ENCODE measurements at places on chromosomes 12 and 14.

DNA sequence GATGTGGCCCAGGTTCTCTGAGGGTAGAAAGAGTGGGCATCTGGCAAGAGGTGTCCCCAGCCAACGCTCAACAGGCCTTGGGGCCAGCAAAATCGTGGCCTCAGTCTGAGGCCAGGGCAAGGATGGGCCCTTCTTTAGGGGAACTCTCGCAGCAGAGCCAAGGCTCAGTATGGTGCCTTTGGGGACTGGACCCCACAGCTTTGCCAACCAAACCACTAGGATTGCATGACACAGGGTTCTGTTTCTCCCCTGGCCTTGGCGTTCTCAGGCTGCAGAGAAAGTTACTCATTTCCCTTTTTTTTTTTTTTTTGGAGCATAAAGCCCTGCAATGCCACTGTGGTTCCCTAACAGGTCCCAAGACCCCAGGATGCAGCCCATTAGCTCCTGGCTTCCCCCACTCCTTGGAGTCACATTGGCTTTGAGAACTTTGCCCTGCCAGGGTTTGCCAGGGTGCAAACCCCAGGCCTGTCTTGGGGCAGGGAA lies 100.6 kb downstream of the LGMN start:
- DNase-seq, result no peak
- peak overlapping the region; percentile 89 for H3K27ac ChIP-seq
- no peak overlapping the region for H3K4me3 ChIP-seq
- no peaks in the 10 kb centered on the region for H3K27me3 ChIP-seq
- H3K36me3 ChIP-seq, result no peaks in the 10 kb centered on the region
- peaks cover 8% of the 10 kb centered on the region for H3K4me1 ChIP-seq

- H3K4me3 ChIP-seq, result no peak overlapping the region
- no peak for DNase-seq
- no peak overlapping the region for H3K27ac ChIP-seq
- no peaks in the 10 kb centered on the region for H3K4me1 ChIP-seq
- no peaks in the 10 kb centered on the region for H3K27me3 ChIP-seq
- no peaks in the 10 kb centered on the region for H3K36me3 ChIP-seq
Observed at GRCh38 chr12:68501226-68501625, 109.5 kb upstream of the RAP1B start.

GRCh38 chr12:89861086-89861485 lies 152.4 kb upstream of the ATP2B1 start:
- no peak overlapping the region for H3K27ac ChIP-seq
- H3K4me3 ChIP-seq, result no peak overlapping the region
- no peaks in the 10 kb centered on the region for H3K4me1 ChIP-seq
- no peaks in the 10 kb centered on the region for H3K36me3 ChIP-seq

GRCh38 chr12:63862969-63863230 lies 18.4 kb downstream of the SRGAP1 start:
- H3K27ac ChIP-seq, result peak overlapping the region; percentile 78
- H3K27me3 ChIP-seq, result no peaks in the 10 kb centered on the region
- H3K4me1 ChIP-seq, result peaks cover 17% of the 10 kb centered on the region
- H3K36me3 ChIP-seq, result no peaks in the 10 kb centered on the region
- no peak overlapping the region for H3K4me3 ChIP-seq

- H3K36me3 ChIP-seq, result no peaks in the 10 kb centered on the region
- no peak overlapping the region for H3K27ac ChIP-seq
- peaks cover 18% of the 10 kb centered on the region for H3K27me3 ChIP-seq
- no peak overlapping the region for H3K4me3 ChIP-seq
Observed at GRCh38 chr14:92223025-92223424, 99.9 kb upstream of the SLC24A4 start.

DNA sequence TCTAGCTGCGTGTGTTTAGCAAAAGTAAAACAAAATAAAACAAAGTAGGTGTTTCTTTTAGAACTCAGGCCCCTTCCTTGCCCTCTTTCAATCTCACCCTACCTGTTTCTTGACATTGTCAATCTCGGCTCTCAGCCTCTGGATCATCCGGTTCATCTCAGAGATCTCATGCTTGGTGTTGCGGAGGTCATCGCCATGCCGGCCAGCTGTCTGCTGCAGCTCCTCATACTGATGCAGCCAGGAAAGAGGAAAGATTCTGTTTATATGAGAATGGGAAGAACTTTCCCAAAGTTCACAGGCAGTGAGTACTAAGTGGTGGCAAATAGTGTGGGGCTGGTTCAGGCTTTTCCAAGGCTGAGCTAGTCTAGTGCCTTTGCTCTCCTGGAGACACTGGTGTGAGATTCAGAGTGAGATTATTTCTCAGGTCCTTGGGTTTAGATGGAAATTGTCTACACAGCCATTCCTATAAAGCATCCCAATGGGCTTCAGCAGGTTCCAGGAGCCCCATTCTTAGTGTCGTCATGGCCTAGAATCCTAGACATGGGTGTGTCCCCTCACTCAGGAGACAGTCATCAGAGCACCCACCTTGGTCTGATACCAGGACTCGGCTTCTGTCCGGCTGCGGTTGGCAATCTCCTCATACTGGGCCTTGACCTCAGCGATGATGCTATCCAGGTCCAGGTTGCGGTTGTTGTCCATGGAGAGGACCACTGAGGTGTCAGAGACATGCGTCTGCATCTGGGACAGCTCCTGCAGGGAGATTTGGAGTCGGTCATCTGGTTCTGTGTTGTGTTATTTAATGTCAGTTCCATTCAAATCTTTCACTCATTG lies 3.0 kb downstream of the KRT5 start:
- H3K4me1 ChIP-seq, result peaks cover 10% of the 10 kb centered on the region
- no peaks in the 10 kb centered on the region for H3K36me3 ChIP-seq
- H3K27ac ChIP-seq, result no peak overlapping the region

GRCh38 chr14:50397390-50398188 lies 908 bp upstream of the CDKL1 start:
- H3K4me1 ChIP-seq, result peaks cover 20% of the 10 kb centered on the region
- H3K36me3 ChIP-seq, result no peaks in the 10 kb centered on the region
- no peaks in the 10 kb centered on the region for H3K27me3 ChIP-seq

GRCh38 chr12:105911966-105912365 lies 226.8 kb downstream of the NUAK1 start:
- no peaks in the 10 kb centered on the region for H3K36me3 ChIP-seq
- H3K4me3 ChIP-seq, result no peak overlapping the region
- no peak overlapping the region for H3K27ac ChIP-seq
- DNase-seq, result no peak
- no peaks in the 10 kb centered on the region for H3K27me3 ChIP-seq

- H3K36me3 ChIP-seq, result no peaks in the 10 kb centered on the region
- peaks cover 25% of the 10 kb centered on the region for H3K4me1 ChIP-seq
- no peak for DNase-seq
- no peak overlapping the region for H3K4me3 ChIP-seq
Observed at GRCh38 chr12:92065639-92066038, 80.0 kb downstream of the BTG1 start.

GRCh38 chr12:95763809-95764253 lies 26.7 kb downstream of the NTN4 start:
- no peaks in the 10 kb centered on the region for H3K27me3 ChIP-seq
- H3K27ac ChIP-seq, result peak overlapping the region; percentile 61
- no peak overlapping the region for H3K4me3 ChIP-seq
- H3K4me1 ChIP-seq, result peaks cover 17% of the 10 kb centered on the region

- no peak overlapping the region for H3K27ac ChIP-seq
- no peaks in the 10 kb centered on the region for H3K4me1 ChIP-seq
- no peaks in the 10 kb centered on the region for H3K27me3 ChIP-seq
- H3K4me3 ChIP-seq, result no peak overlapping the region
Observed at GRCh38 chr12:54829511-54829910, 24.8 kb upstream of the MUCL1 start.

GRCh38 chr14:89576960-89577359 lies 159.9 kb upstream of the FOXN3 start:
- no peak overlapping the region for H3K27ac ChIP-seq
- no peak for DNase-seq
- H3K36me3 ChIP-seq, result no peaks in the 10 kb centered on the region
- H3K4me3 ChIP-seq, result no peak overlapping the region

- peak; percentile 38 for DNase-seq
- H3K36me3 ChIP-seq, result no peaks in the 10 kb centered on the region
- H3K4me1 ChIP-seq, result no peaks in the 10 kb centered on the region
- no peak overlapping the region for H3K4me3 ChIP-seq
Observed at GRCh38 chr12:98319716-98320425, 195.5 kb upstream of the TMPO start.

DNA sequence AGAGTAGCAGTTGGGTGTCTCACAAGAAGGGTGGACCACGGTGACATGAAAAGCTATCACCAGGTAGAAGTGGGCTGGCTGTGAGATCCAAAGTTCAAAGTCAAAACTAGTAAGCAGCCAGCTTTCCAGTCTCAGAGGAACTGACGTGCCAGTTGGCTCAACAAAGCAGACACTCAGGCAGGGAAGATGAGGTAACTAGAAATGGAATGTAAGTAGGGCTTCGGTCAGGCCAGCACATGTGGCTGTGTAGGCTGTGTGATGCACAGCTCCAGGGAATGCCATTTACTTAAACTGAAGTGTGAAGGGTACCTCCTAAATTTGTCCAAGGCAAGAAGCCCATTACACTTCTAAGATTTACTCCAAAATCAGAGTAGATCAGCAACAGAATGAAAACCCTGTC lies 43.6 kb downstream of the PTPRR start:
- no peaks in the 10 kb centered on the region for H3K36me3 ChIP-seq
- H3K4me1 ChIP-seq, result no peaks in the 10 kb centered on the region
- H3K27me3 ChIP-seq, result no peaks in the 10 kb centered on the region
- no peak overlapping the region for H3K27ac ChIP-seq

DNA sequence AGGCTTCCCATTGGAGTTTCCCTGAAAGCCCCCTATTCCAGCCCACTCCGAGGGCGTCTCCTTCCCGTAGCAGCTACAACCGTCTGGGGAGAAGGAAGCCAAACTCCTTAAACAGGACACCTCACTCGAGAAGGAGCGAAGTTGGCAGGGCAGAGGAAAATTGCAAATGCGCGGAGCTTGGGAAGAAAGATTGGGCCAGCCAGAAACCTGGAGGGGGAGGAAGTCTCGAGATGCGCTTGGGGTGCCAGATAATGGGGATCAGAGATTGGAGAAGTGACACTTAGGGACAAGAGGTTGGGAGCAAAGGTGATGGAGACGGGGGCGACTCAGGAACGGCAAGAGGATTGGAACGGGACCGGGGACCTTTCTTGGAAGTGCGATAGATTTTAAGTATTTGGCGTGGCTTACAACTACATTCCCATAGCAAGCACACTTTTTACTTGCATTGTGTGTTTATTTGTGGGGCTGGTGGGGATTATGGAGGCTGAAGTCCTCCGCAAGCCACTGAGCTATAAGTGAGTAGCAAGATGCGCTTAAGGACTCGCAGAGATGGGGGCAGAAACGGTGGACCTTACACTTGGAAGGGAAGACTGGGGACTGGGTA lies 926 bp downstream of the HRK start:
- H3K27ac ChIP-seq, result no peak overlapping the region
- peaks cover 85% of the 10 kb centered on the region for H3K27me3 ChIP-seq
- no peaks in the 10 kb centered on the region for H3K36me3 ChIP-seq
- DNase-seq, result no peak
- H3K4me1 ChIP-seq, result peaks cover 28% of the 10 kb centered on the region

GRCh38 chr12:122421821-122422729 lies at the start of gene CLIP1:
CLIP1 (minus strand) TSS chr12:122422669; CDS start chr12:122380452, 42,217 bp downstream.
- peak; percentile 89 for DNase-seq
- peak within 1 kb of the TSS; percentile 99 for H3K4me3 ChIP-seq
- peak within 1 kb of the TSS; percentile 99 for H3K27ac ChIP-seq
- H3K4me1 ChIP-seq, result peaks cover 25% of the 10 kb centered on the region
- no peaks in the 10 kb centered on the region for H3K27me3 ChIP-seq

- no peaks in the 10 kb centered on the region for H3K4me1 ChIP-seq
- H3K4me3 ChIP-seq, result no peak overlapping the region
- DNase-seq, result no peak
- H3K27ac ChIP-seq, result no peak overlapping the region
Observed at GRCh38 chr14:79248771-79249170, 962.5 kb downstream of the DIO2 start.

- no peak overlapping the region for H3K4me3 ChIP-seq
- no peaks in the 10 kb centered on the region for H3K27me3 ChIP-seq
- no peaks in the 10 kb centered on the region for H3K4me1 ChIP-seq
Observed at GRCh38 chr12:66779466-66779865, 100.6 kb upstream of the GRIP1 start.

GRCh38 chr14:102853648-102854047 lies 68.8 kb upstream of the AMN start:
- no peak overlapping the region for H3K27ac ChIP-seq
- no peaks in the 10 kb centered on the region for H3K27me3 ChIP-seq
- no peaks in the 10 kb centered on the region for H3K36me3 ChIP-seq
- no peak overlapping the region for H3K4me3 ChIP-seq
- no peak for DNase-seq
- H3K4me1 ChIP-seq, result peaks cover 8% of the 10 kb centered on the region

DNA sequence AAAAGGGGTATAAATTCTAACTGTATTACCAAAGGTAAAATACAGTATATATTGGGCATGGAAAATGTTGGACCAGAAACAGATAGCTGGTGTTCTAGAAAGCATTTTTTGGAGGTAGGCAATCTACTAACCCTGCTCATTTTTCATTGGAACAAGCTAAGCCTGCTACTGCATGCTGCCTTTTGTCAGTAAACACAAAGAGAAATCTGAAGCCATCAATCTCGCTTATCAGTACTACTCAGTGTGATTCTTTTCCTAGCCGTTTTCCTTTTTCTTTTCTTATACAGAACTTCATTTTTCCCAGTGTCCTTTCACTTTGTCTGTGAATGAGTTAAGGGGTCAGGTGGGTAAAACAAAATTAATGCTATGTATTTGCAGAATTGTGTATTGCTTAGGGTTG lies 312.3 kb downstream of the NPAS3 start:
- H3K4me1 ChIP-seq, result no peaks in the 10 kb centered on the region
- no peak overlapping the region for H3K4me3 ChIP-seq
- DNase-seq, result no peak

- H3K27me3 ChIP-seq, result no peaks in the 10 kb centered on the region
- H3K4me1 ChIP-seq, result peaks cover 21% of the 10 kb centered on the region
- no peak overlapping the region for H3K4me3 ChIP-seq
- H3K36me3 ChIP-seq, result no peaks in the 10 kb centered on the region
- peak overlapping the region; percentile 81 for H3K27ac ChIP-seq
Observed at GRCh38 chr14:92510972-92511371, 2.6 kb upstream of the RIN3 start.

DNA sequence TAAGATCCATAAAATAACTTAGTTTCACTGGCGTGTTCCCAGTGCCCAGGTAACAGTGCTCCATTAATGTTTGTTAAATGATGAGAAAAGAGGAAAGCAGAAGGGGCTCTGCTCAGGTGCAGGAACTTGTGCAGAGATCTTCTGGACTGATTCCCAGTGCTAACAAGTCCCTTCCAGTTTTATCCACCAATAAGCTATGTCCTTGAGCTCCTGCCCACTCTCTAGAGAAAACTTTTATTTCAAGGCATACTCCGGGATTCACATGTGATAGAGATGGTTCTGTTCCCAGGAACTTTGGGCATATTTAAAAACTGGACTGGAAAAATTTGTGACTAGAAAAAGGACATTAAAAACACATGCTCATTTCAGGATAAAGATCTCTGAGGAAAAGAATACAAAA lies 1.9 kb downstream of the GYS2 start:
- no peaks in the 10 kb centered on the region for H3K4me1 ChIP-seq
- DNase-seq, result no peak
- no peak overlapping the region for H3K4me3 ChIP-seq
- no peaks in the 10 kb centered on the region for H3K27me3 ChIP-seq
- H3K36me3 ChIP-seq, result no peaks in the 10 kb centered on the region
- no peak overlapping the region for H3K27ac ChIP-seq

GRCh38 chr14:59619061-59619460 lies 42.4 kb upstream of the CCDC175 start:
- H3K4me3 ChIP-seq, result no peak overlapping the region
- no peak for DNase-seq
